ENCODE measurements at places on chromosomes 3 and 15.

- no peak for DNase-seq
Measured at GRCh38 chr3:182636646-182637045, 156.7 kb upstream of the ATP11B start.

GRCh38 chr3:61697301-61697700 lies 135.9 kb downstream of the PTPRG start:
- no peak for DNase-seq

GRCh38 chr3:30607032-30607833 lies 832 bp downstream of the TGFBR2 start:
- peak; percentile 37 for DNase-seq

- no peak for DNase-seq
Measured at GRCh38 chr3:158743664-158744566, 11.7 kb upstream of the RARRES1 start.

DNA sequence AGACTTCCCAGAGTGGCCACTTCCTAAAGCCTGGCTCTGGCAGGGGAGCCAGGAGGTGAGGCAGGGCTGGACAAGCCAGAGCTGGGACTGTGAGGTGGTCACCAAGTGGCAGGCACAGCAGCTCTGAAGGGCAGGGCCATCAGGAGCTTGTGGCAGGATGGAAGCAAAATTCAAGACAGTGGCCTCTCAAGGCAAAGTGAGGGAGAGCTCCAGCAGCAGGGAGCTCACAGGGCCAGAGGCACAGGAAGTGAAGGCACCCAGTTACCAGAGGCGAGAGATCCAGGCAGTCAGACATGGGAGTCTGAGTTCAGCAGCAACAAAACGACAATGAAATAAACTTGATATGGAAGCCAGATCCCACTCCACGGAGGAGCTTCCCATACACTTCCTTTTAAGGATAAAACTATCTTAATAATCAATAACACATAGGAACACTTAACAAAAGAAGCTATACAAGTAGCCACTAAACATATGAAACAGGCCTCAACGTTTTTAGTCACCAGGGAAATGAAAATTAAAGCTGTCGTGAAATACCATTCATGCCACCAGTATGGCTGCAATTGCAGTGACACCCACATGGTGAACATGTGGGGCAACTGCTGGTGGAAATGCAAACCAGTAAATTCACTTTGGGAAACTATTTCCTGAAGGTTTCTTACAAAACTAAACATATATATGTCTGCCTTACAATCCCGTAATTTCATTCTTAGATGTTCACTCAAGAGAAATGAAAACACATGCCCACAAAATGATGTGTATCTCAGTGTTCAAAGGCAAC lies 35.4 kb upstream of the TMEM158 start:
- no peak for DNase-seq

DNA sequence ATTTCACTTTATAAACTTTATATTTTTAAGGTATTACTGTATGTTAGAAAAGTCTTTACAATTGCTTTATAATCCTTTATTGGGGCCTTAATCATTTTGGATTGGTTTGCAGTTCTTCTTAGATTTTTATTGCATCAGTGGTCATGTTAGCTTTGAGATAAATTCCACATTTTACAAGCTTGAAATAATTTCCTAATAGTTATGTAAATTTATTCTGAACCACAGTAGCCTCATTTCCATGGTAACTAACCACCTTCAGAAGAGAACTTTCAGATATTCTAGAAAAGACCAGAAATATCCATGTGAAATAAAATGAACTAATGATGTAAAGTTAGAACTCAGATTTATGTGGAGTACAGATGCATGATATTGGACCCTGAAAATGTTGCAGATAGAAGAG lies 94.2 kb downstream of the NEO1 start:
- no peak for DNase-seq

DNA sequence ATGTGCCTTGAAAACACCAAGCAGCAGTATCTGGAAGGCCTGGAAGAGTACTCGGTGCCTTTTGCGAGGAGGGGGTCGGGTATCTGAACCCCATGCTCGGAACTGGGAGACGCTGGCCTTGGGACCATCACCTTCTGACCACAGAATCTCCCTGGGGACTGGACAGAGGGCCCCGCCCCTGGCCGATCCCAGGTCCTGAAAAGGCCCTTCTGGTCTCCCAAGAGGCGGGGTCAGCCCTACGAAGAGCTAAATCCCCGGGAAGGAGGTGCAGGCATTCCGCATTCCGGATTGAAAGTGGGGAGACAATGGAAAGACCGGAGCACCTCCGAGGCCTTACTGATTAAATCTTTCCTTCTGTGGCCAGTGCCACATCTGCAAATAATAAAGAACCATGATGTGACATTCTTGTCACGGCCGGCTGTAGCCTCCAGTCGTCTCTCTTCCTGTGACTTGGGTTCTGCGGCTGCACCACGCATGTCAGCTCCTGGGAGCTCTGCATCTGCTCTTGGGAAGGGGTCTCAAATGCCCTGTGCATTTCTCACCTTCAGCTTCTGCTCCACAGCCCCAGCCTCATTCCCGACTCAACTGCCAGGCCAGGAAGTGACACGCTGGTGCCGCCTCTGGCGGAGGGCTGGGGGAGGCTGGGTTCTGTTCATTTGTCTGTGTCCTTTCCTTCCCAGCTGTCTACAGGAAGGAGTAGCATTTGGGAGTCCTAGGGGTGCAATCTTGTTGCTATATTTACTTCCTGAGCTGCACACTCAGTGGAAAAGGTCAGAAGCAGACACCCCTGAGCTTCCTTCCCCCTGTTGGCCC lies 173.5 kb downstream of the KLF13 start:
- DNase-seq: no peak

GRCh38 chr3:186107215-186108105 lies 1.4 kb downstream of the ETV5 start:
- peak; percentile 86 for DNase-seq

- no peak for DNase-seq
Measured at GRCh38 chr3:124694486-124694885, 35.8 kb upstream of the UMPS start.
